Thoracic aorta (tissue), 2 donors: ENCODE measurements at places on chromosomes 3 and 15. TPM values are rescaled to one million over a fixed set of nuclear protein-coding genes. Genes with fewer than 3 reads are reported as not detected.

Gene TNNC1
- total RNA-seq, result 1.5 TPM

Gene BMF
- total RNA-seq, result 32.5 TPM

Gene ITIH1
- total RNA-seq, result not detected

DNA sequence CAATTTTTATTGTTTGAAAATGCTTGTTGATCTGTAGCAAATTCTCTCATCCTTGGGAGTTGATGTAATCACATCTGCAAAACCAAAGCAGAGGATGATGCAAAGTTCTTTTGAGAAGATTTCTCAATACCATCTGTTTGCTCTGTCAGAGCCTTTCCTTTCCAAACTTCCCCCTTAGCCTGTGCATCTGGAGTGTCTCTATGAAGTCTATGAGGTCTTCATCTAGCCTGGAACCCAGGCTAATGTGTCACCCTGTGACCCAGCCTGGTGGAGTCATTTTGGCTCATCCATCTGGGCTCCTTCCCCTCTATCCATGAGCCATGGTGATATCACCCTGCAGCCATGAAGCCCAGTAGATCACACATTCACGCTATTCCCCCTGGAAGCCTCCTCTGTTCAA is 123.2 kb upstream of the SLC7A14 start:
- DNase-seq, result no peak

GRCh38 chr3:118682921-118683320 is 351.7 kb downstream of the IGSF11 start:
- no peak for DNase-seq

GRCh38 chr3:30437171-30437601 is 169.2 kb upstream of the TGFBR2 start:
- DNase-seq, result peak; percentile 5

DNA sequence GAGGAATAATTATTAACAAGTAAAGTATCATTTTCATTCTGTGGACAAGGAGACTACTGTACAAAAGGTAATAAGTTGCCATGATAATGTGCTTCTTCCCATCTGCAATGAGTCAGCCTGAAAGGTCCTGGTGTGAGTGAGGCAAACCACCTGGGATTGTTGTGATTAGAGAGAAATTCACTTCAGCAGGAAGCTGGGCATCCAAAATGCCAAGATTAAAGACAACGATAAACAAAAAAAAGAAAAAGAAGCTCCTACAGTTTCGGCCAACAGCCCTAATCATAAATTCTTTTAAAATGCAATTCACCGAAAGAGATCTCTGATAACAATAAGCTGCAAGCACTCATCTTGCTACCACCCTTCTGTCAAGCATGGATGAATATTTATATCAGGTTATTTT is 507.8 kb downstream of the TUSC7 start:
- DNase-seq, result no peak
